Activated T-cell treated with anti-CD3 and anti-CD28 coated beads, Interleukin-2, amount 50 U/mL, for 24 hours (primary cell): ENCODE measurements at places on chromosomes 11 and 22.

- DNase-seq = peak; percentile 95
These were observed at the start of the genes CBY1 and FAM227A for GRCh38 chr22:38656256-38657044. Gene CBY1, plus strand, starts transcription at chr22:38656638. Its CDS starts 11,417 bp downstream, at chr22:38668055. Gene FAM227A, minus strand, starts transcription at chr22:38656392. Its CDS starts 6,224 bp downstream, at chr22:38650168.

- DNase-seq = no peak
These were observed 61.3 kb downstream of the CABIN1 start for GRCh38 chr22:24072361-24072760.

DNA sequence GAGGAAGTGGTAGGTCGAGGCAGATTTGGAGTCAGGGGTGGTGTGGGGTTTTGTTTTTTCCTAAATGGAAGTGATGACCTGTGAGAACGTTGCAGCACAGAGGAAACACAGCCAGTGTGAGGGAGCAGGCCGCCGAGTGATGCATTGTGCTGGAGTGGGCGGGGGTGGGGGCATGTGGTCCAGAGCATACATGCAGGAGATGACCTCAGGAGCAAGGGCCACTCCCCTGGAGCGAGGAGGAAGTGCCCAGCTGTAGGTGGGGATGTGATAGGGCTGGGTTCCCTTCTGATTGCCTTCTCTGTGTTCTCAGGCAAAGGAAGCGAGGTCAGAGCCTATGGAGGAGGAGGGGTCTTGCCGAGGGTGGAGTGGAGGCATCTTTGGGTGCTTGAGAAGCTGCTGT, 81.4 kb downstream of the PPP6R3 start:
- DNase-seq = no peak

- DNase-seq = no peak
These were observed 354.1 kb downstream of the NTM start for GRCh38 chr11:131724436-131724975.

GRCh38 chr11:111408789-111409727, 30.0 kb upstream of the POU2AF1 start:
- no peak for DNase-seq

DNA sequence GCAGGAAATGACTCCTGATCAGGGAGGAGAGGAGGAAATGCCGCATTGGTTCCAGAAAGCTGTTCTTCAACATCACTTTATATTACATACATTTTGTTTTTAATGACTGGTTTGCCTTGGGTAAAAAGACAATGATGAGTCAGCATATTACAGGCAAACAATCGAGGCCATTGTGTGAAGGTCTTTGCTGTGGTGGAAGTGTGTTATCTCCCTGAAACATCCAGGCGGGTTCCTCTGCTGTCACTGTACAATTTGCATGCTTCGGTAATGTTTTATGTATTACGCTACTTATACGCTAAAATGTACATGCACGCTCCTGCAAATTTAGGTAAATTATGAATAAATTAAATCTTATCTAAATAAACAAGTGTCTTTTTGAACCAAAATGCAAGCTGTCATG, 161.1 kb downstream of the KIRREL3 start:
- no peak for DNase-seq

- no peak for DNase-seq
These were observed 138.1 kb downstream of the MAML2 start for GRCh38 chr11:96204721-96205459.

DNA sequence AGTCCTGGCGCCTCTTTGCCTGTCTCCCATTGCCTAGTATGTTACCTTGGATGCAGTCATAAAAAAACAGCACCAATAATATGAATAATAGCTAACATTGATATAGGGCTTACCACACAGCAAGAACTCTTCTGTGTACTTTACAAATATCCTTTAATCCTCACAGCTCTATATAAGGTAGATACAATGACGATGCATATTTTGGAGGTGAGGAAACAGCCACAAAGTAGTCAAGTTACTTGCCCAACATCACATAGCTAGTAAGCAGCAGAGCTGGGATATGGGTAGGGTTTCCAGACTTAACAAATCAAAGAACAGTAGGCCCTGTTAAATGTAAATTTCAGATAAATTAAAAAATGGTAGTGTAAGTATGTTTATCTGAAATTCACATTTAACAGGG, 128.8 kb downstream of the ST3GAL4 start:
- no peak for DNase-seq

DNA sequence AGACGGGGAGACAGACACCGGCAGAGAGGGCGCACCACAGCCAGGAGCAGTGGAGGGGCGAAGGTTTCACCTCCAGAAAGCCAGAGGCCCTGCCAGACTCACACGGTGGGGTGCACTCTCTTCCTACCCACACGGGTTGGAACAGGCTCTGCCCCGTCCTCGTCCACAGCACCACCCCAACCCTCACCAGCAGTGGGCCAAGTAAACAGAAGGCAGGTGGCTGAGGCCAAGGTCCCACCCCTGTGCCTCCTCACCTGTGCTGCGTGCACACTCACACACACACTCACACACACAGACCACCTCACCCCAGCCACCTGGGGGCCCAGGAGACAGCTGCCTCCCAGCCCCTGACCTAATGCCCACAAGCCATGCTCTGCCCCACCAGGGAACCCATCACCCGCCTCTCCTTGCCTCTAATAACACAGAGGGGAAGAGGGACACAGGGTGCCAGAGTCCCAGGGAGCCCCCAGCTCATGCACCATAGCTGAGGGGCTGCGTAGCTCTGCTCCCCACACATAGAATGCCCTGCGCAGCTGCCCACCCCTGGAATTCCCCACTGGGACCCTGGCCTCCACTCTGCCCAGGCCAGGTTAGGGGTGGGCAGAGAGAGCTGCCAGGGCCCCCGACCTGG, 3.1 kb downstream of the CYB5R3 start:
- DNase-seq = no peak

- no peak for DNase-seq
These were observed 9.5 kb downstream of the STK33 start for GRCh38 chr11:8584511-8584910.

DNA sequence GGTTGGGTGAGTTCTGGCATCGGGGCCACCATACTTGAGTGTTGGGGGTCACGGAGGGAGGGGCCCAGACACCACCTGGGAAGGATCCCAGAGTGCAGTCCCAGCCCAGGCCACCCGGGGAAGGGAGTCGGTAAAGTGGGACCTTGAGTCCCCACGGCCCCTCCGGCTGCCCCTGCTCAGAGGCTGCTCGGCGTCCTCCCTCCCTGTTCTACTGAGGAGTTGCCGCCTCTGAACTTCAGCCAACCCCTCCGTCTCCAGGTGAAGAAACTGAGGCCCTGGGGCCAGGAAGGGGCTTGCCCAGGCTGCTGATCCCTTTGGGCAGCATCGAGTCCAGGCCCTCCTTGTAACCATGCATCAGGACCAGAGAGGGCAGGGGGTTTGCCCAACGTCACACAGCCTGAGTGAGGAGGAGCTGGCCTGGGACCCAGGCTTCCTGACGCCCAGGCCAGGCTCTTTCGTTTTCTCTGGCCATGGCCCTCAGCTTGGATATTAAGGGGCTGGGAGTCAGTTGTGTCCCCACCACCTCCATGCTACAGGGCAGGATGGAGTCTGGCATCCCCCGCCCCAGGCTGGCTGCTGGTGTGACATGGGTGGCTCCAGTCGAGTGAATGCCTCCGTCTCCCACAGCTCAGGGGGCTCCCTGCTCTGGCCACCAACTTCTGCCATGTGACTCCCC, 1.3 kb downstream of the PARVG start:
- no peak for DNase-seq

DNA sequence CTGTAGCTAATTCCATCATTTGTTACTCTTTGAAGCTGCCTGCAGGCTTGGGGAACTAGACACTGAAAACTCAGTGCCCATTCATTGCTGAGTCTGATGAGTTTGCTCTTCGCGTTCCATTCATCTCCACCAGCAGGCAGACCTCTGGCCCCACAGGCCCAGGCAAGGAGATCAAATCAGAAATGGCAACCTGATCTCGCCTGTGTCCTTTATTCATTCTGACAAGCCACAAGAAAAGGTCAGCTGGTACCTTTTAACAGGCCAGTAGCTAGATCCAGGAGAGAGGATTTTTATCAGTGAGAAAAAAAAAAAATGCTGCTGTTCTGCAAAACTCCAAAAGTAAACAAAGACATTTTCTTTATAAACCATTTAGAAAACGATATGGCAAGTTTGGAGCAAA, 742.5 kb downstream of the ETS1 start:
- no peak for DNase-seq

GRCh38 chr11:75194147-75194546, 43.2 kb downstream of the SLCO2B1 start:
- no peak for DNase-seq

DNA sequence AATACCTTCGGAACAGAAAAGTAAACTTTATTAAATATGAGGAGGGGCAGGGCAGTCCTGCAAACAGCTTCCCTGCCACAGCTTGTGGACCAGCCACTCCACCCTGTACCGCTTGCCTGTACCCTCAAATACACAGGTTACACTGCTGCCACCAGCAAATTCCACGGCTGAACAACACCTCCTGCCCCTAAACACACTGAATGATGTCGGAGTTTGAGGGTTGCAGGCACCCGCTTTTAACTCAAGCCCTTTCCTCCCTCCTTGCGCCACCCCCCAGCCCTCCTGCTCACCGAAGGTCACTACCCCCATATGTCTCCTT, 4.0 kb downstream of the VSIG2 start:
- DNase-seq = no peak
